ENCODE measurements at places on chromosomes 7 and 10.

GRCh38 chr7:101015626-101016025 lies 4.3 kb upstream of the MUC17 start:
- DNase-seq: peak; percentile 22

DNA sequence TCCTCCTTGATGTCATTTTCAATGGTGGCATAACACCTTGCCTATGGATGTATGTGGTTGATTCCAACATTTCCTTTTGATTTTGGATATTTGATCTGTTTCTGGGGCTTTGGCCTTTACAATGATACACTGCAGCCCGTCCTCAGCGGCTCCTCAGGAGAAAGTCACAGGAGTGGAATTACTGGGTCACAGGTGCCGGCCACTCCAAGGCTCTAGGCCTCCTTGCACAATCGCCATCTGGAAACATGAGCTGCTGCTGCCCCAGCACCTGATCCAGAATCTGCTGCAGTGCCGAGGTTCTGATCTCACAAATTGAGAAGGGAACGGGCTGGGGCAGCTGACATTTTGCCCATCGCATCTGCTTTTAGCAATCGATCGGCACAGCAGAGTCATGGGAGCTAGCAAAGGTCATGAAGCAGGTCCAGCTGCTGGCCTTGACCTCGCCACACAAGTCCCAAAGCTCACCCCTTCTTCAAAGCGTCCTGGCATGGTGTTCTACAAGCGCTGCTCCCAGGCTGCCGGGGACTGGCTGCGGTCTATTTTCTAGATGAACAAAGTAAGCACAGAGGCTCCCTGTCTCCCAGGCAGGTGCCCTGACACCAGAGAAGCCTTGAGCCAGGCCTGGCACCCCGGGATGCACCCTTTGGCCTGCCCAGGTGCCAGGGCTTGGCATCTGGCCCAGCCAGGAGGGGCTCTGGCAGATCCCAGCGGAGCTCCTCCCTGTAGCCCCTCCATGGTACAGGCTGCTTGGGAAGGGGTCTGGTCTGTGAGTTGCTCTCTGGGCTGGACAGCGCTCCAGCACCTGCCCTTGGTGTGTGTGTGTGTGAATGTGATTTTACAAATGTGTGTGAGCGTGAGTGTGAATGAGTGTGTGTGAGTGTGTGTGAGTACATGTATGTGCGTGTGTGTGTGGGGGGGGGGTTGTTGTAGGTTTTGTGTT lies 201.8 kb downstream of the GLRX3 start:
- DNase-seq: no peak

DNA sequence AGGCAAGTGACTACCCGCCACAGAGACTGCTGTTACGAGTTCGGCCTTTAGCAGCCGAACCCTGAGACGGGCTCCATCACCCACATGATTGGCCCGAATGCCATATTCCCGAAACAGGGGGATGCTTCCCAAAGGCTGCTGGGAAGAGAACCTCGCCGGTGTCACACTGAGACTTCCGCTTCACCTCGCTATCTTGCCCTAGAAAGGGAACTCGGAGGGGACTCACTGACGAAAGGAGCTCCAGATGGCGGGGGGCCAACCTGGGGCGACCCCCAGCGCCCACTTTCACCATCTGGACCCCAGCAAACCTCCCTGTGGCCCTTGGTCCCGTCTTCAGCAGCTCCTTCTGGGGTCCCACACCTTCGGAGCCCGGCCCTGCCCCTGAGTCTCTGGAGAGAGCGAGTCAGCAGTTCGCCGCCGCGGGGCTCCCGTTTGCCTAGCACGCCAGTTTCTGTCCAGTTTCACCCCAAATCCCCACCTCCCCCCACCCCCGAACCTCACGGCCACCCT lies 529 bp downstream of the HPS1 start:
- no peak for DNase-seq

- DNase-seq: no peak
Measured at GRCh38 chr7:116560021-116560970, 35.5 kb downstream of the CAV1 start.

DNA sequence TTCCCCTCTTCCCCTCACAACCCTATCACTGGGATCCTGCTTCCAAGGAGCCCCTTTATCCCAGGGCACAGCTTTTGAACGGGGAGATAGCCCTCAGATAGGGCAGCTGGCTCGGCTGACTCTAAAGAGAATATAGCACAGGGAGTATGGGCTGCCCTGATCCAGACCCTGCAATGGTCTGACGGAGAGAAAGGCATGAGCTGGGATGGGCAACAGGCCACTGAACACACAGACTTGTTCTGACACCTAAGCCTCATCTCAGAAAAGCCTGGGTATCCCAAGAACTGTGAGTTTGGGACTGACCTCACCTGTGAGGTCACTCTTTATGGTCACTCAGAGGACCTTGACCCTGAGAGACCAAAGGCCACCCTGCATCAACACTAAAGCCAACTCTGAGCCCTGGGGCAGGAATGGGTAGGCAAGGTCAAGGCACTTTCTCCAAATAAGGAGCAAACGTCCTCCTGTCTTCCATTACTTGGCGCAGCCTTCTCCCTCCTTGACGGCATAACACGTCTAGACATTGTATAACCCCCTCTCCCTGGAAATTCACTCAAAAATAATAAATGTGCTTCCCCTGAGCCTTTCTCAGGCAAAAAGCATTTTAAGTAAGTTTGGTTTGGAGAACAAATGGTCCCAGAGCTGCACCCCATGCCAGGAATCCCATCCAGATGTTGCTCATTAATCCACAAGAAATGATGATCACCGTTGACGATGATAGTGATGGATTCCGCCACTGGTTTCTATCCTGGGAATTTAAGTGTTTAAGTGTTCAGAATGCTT lies 8.2 kb upstream of the LRRC18 start:
- DNase-seq: no peak

- DNase-seq: peak; percentile 59
Measured at GRCh38 chr10:48551861-48552591, 52.8 kb downstream of the ARHGAP22 start.

- no peak for DNase-seq
Measured at GRCh38 chr7:123712619-123713018, 36.2 kb downstream of the WASL start.

DNA sequence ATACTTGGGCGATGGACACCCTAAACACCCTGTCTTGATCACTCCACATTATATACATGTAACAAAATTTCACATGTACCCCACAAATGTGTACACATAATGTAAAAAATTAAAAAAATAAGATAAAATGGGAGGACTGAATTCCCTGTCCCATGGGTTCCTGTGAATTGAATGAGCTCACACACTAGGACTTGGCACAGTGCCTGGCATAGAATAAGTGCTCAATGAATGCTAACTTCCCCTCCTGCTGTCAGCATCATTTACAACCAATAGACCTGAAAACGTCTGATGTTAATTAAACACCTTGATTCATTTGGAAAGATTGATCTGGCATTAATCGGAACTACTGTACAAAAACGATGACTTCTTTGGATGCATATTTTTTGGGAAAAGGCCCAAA lies 117.3 kb upstream of the ZNF438 start:
- DNase-seq: no peak

GRCh38 chr7:99379043-99379577 lies 4.6 kb downstream of the ARPC1B start:
- DNase-seq: peak; percentile 80

DNA sequence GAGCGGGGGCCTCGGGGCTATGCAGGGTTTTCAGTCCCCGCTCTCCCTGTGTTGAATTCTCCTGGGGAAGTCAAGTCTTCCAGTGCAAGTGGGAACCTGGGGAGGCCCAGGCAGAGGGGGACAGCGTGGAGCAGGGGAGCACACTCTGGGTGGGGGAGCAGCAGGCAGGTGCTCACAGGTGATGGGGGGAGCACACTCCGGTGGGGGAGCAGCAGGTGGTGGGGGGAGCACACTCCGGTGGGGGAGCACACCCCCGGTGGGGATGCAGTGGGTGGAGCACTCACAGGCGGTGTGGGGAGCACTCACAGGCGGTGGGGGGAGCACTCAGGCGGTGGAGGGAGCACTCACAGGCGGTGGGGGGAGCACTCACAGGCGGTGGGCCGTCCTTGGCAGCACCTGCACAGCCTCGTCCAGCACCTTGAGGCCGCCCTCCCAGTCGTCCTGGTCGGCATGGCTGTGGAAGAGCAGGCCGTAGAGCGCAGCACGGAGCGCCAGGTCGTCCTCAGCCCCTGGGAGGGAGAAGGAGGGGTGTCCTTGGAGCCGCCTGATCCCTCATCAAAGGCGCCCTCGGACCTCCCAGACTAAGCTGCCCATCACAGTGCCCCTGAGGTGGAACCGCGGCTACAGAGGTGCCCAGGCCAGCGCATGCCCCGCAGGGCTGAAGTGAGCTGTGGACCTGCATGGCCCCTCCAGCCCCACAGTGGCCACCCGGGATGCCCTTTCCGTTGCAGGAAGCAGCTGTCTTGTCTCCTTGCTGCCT lies 56.7 kb downstream of the CFAP46 start:
- peak; percentile 34 for DNase-seq

- no peak for DNase-seq
Measured at GRCh38 chr10:95508730-95509129, 52.4 kb downstream of the SORBS1 start.
